ENCODE measurements at places on chromosomes 2 and 18.

- DNase-seq, result no peak
- no peak overlapping the region for H3K27ac ChIP-seq
- H3K4me3 ChIP-seq, result no peak overlapping the region
- H3K4me1 ChIP-seq, result no peaks in the 10 kb centered on the region
These were observed 426.9 kb upstream of the ID2 start for GRCh38 chr2:8254791-8255447.

DNA sequence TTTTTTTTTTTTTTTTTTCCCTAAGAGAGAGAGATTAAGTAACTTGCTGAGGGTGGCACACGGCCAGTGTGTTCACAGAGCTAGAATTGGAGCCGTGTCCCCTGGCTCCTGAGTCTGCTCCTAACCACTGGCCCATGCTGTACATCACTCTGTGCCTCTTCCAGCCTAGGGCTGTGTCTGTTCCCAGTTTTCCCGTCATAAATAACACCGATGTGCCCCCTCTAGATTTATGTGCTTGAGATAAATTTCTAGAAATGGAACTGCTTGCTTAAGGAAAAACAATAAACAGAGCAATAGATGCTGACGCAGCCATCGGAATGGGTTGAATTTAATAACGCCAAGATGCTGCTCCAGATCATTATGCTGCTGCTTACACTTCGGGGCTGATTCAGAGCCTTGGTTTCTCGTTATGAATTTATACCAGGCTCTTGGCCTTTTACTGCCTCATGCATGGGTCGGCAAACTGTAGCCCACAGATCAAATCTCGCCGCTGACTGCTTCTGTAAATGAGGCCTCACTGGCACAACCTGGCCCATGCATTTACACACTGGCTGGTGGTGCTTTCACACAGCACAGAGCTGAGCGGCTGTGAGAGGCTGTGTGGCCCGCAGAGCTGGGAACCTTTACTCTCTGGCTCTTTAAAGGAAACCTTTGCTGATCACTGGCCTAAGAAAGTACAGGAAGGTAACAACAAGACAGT, 58.1 kb downstream of the NDUFA10 start:
- no peak overlapping the region for H3K4me3 ChIP-seq
- DNase-seq, result no peak
- H3K36me3 ChIP-seq, result peaks cover 11% of the 10 kb centered on the region

- no peak for DNase-seq
- no peak overlapping the region for H3K27ac ChIP-seq
- H3K4me1 ChIP-seq, result no peaks in the 10 kb centered on the region
- no peaks in the 10 kb centered on the region for H3K27me3 ChIP-seq
These were observed 97.8 kb upstream of the PMAIP1 start for GRCh38 chr18:59802031-59802430.

DNA sequence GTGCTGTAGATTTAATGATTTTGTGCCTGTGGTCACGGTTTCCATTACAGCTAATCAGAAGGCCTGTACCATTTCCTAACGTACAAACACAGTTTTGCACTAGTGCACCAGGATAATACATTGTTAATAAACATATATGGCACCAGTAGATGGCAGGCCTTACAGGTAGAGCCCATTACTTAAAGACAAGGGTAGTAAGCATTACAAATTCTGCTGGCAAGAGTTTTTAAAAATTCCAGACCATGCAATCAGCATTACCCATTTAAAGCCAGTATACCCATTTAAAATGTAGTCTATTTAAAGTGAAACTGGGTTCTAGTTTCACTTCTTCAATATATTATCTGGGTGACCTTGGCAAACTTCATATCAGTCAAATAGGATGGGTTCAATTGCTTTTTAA, 224.2 kb downstream of the NUP35 start:
- H3K4me3 ChIP-seq, result no peak overlapping the region
- DNase-seq, result no peak
- H3K4me1 ChIP-seq, result no peaks in the 10 kb centered on the region
- no peak overlapping the region for H3K27ac ChIP-seq

- no peaks in the 10 kb centered on the region for H3K4me1 ChIP-seq
- no peaks in the 10 kb centered on the region for H3K36me3 ChIP-seq
- peak overlapping the region; percentile 65 for H3K27ac ChIP-seq
- H3K27me3 ChIP-seq, result no peaks in the 10 kb centered on the region
These were observed 44.2 kb upstream of the HS6ST1 start for GRCh38 chr2:128362889-128363228.
